ENCODE measurements at places on chromosomes 7 and 10. TPM values are rescaled to one million over a fixed set of nuclear protein-coding genes. Genes with fewer than 3 reads are reported as not detected.

Gene TEX47
- not detected for polyA plus RNA-seq

- DNase-seq: no peak
Measured at GRCh38 chr7:18216270-18216669, 188.6 kb upstream of the PRPS1L1 start.

DNA sequence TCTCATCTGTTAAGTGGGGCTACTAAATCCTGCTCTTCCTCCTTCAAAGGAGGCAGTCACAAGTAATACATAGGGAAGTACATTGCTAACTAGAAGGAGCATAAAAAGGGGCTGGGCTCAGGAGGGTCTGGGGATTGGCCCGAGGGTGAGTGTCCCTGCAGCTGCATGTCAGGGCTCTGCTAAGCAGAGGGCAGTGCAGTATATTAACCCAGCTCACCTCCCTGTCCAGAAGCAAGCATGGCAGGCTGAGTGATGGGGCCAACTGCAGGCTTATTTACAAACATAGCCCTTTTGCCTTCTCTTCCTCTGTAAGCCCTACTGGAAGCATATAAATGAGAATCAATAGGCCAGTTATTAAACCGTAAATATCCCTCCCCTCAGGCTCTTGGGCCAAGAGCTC lies 143.2 kb upstream of the PCBD1 start:
- DNase-seq: no peak

- peak; percentile 37 for DNase-seq
Measured at GRCh38 chr7:2824678-2825461, 19.2 kb downstream of the GNA12 start.

Gene SLC18A3
- polyA plus RNA-seq: not detected
